SHP77 treated with DMSO at 0.1 percent for 48 hours (cell line): ENCODE measurements at places on chromosomes 2 and 18.

- DNase-seq, result no peak
These were observed 245.8 kb downstream of the SOX11 start for GRCh38 chr2:5937851-5938565.

DNA sequence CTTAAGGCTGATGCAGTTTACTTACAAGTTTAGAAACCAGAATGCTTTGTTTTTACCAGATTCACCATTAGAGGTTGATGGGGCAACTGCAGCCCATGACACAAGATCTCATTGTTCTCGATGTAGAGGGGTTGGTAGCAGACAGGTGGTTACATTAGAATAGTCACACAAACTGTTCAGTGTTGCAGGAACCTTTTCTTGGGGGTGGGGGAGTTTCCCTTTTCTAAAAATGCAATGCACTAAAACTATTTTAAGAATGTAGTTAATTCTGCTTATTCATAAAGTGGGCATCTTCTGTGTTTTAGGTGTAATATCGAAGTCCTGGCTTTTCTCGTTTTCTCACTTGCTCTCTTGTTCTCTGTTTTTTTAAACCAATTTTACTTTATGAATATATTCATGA is 99.4 kb upstream of the IL1R2 start:
- no peak for DNase-seq

DNA sequence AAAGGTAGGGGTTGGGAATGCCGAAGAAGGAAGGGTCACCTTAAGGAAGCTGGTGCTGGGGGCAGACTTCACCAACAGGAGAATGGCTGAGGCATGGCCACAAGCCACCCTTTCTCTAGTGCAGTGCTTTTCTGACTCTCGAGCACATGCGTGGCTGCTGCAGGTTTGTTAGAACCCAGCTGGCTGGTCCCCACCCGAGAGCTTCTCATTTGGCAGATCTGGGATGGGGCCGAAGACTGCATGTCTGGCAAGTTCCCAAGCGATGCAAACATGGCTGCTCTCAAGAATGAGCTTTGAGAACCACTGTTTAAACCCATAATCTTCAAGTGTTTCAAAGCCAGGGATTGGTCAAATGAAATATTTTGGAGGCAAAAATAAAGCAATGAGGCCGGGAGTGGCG is 63.2 kb downstream of the LONRF2 start:
- DNase-seq, result no peak

DNA sequence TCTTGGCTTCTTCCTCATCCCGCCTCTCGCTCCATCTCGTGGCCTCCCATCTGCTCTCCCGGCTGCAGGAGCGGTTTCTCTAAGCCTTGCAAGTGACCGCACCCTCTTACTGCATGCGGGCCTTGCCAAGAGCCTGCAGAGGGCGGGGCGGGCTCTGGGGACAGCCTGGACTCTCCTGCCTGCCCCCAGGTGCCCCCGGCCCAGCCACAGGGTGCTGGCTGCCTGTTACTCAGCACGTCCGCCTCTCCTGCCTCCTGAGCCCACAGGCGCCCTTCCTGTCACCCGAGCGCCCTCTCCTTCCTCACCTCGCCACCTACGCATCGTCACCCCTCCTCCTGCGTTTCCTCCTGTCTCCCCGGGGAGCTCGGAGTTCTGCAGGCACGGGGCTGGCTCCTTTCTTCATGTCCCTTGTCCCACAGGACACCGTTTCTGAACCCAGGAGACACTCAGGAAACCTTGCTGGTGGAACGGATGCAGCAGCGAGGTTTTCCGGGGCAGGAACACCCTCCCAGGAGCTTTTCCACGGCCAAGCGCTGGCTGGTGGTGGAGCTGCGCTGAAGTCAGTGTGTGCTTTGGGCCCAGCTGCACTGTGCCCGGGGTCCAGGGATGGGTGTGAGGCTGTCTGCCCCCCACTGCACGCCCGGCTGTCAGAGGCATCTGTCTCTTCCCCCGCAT is 28.5 kb downstream of the HPCAL1 start:
- no peak for DNase-seq

GRCh38 chr18:67133669-67134068 is 382.9 kb downstream of the DSEL start:
- DNase-seq, result peak; percentile 98

GRCh38 chr2:113240915-113241911 is 37.5 kb downstream of the PAX8 start:
- DNase-seq, result peak; percentile 3

GRCh38 chr2:202098291-202098690 is 25.2 kb downstream of the KIAA2012 start:
- DNase-seq, result no peak
